H1 (cell line): ENCODE measurements at places on chromosomes 5 and 9. TPM values are rescaled to one million over a fixed set of nuclear protein-coding genes. Genes with fewer than 3 reads are reported as not detected.

Gene TTLL11
- total RNA-seq = 0.80 and 0.86 TPM in 2 replicates

Gene SHISAL2B
- total RNA-seq = 8.6 and 10.6 TPM in 2 replicates

GRCh38 chr5:128163991-128164390 is 80.4 kb downstream of the SLC12A2 start:
- no peak overlapping the region for H3K27ac ChIP-seq
- no peak overlapping the region for H3K4me3 ChIP-seq
- no peaks in the 10 kb centered on the region for H3K27me3 ChIP-seq
- no peak for DNase-seq
- H3K36me3 ChIP-seq = no peaks in the 10 kb centered on the region; the same call in 1 of the 2 replicates

- no peak overlapping the region for H3K27ac ChIP-seq
- peaks cover 7% of the 10 kb centered on the region for H3K4me1 ChIP-seq
- no peaks in the 10 kb centered on the region for H3K36me3 ChIP-seq
Observed at GRCh38 chr5:140131967-140132409, 6.3 kb downstream of the IGIP start.

GRCh38 chr5:147445090-147445489 is 64.8 kb downstream of the DPYSL3 start:
- no peaks in the 10 kb centered on the region for H3K27me3 ChIP-seq
- no peak overlapping the region for H3K4me3 ChIP-seq
- peaks cover 12% of the 10 kb centered on the region for H3K4me1 ChIP-seq
- H3K36me3 ChIP-seq = 0 out of 2 replicates have a peak, but pooled peaks cover 3% of the 10 kb centered on the region
- H3K27ac ChIP-seq = no peak overlapping the region

Gene PCA3
- total RNA-seq = not detected in 2 replicates

Gene CCL21
- not detected in 2 replicates for total RNA-seq

Gene FREM1
- 2.6 TPM in 2 replicates for total RNA-seq

DNA sequence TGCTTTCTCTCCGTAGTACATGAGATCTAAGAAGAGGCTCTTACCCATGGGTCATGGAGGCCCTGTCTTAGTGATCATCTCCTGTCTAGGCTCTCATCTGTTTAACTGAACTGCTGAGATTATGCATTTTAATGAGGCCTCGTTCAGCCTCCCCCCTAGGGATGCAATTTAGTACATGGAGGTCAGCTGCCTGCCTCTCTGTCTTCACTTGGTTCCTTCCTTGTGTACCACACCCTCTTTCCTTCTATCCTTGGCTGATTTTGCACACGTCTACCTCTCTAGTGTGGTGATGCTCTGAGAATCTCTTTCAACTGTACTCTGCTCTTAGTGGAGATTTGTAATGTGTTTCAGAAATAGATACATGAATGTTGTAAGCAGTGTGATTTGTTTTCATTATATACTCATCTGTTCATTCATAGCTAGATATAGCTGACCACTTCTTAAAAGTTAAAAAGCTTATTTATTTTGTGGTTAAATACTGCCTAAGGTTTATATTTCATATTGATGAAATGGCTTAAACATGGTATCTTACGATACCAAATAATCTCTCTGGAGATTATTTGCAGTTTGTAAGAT is 3.5 kb upstream of the ACTBL2 start:
- no peak for DNase-seq
- no peak overlapping the region for H3K4me3 ChIP-seq
- no peaks in the 10 kb centered on the region for H3K4me1 ChIP-seq
- no peaks in the 10 kb centered on the region for H3K27me3 ChIP-seq
- no peaks in the 10 kb centered on the region for H3K36me3 ChIP-seq

Gene UBTD2
- total RNA-seq = 38.4 and 39.2 TPM in 2 replicates
